ENCODE measurements at places on chromosomes 5 and 9.

GRCh38 chr5:157865781-157866180 is 6.8 kb upstream of the CLINT1 start:
- peak; percentile 17 for DNase-seq

GRCh38 chr9:33445389-33446239 is 1.8 kb downstream of the AQP3 start:
- no peak for DNase-seq

- DNase-seq = peak; percentile 92
Measured at GRCh38 chr5:173331956-173332479, 3.8 kb upstream of the STC2 start.

- DNase-seq = no peak
Measured at GRCh38 chr9:38284039-38284575, 108.4 kb upstream of the ALDH1B1 start.

DNA sequence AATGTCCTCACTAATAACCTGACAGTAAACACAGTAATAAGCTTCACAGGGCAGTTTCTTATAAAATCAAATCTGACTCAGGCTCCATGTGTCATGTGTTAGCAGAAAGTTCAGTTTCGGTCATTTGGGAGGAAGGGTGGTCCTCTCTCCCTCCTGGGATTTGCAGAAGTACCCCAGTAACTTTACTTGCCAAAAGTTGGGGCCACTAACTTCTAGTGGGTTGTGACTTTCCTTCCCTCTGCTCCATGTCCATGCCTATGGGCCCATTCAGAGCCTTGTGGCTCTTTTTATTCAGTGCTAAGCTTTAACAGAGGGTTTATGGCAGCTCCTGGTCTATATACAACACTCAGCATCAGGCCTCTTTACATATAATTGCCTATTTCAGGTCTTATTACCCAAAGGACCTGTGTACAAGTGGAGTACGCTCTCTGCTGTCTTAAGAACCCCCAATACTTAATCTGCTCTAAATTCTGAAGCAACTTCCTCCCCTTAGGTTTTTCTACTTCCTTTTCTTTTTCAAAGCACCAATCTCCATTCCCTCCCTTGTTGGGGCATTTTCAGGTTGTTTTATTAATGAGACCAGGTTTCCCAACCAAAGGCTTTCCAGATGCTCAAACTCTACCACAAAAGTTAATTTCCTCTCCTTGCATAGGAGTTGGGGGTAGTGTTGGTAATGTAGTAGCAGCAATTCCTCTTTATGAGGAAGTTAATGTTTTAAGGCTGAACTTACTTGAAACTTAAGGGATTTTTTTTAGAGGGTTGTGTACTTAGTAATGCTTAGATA is 107.7 kb downstream of the CCDC192 start:
- DNase-seq = no peak

DNA sequence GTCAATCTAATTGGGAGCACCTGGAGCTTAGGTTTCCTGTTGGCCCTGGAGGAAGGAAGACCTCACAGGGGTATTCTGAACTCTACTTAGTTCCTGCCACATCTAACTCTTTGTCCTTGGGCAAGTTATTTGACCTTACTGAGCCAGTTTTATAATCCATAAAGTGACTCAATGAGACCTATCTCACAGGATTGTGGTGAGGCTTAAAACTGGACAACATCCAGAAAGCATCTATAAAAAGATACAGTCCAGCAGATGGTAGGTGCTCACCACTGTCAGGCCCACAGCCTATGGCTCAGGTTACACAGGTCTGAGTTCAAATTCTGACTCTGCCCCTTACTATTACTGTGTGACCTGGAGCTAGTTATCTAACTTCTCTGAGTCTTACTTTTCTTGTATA is 23.3 kb downstream of the KCNV2 start:
- DNase-seq = peak; percentile 17

- DNase-seq = peak; percentile 49
Measured at GRCh38 chr5:142955628-142956027, 185.5 kb downstream of the ARHGAP26 start.

DNA sequence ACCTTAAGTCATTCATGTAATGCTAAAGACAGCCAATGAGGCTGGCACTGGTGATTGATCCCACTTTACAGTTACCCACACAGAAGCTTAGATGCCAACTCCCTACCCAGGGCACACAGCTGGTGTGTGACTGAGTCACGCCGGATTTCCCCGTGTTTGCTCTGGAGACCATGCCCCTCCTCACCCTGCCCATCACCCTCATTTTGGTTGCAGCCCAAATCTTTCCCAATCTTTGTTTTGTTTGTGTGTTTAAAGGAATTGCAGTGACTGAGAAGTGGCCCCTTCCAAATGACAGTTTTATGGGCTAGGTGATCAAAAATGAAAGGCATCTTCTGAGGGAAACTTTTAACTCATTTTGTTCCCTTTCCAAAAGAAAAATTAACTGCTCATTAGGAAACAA is 10.9 kb downstream of the FBXL7 start:
- DNase-seq = no peak

DNA sequence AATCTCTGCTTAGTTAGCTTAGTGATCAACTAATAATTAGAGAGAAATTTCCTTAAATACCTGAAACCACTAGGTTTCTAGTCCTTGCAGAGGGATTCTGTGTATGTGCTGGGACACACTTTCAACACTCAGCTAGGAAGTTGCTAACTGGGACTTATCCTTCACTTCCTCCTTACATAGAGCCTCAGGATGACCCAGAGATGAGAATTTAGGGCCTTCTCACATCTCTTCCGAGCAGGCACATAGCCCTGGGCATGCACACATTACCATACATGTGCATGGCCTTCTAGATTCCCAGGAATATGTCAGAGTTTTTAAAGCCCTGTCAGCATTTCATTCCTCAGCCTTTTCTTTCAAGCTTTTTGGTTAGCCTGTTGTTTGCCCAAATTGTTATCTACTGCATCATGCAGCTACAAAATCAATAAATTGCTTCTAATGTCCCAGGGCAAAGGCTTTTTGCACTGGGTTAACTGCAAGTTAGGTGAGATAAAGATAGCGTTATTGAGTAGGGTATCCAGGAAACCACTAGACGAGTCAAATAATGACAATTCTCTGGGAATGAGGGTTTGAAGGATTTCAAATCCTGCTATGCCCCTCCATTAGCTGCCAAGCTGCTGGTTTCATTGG is 22.0 kb upstream of the CDK20 start:
- no peak for DNase-seq

- DNase-seq = peak; percentile 64
Measured at GRCh38 chr9:98929071-98929470, 14.6 kb upstream of the COL15A1 start.

DNA sequence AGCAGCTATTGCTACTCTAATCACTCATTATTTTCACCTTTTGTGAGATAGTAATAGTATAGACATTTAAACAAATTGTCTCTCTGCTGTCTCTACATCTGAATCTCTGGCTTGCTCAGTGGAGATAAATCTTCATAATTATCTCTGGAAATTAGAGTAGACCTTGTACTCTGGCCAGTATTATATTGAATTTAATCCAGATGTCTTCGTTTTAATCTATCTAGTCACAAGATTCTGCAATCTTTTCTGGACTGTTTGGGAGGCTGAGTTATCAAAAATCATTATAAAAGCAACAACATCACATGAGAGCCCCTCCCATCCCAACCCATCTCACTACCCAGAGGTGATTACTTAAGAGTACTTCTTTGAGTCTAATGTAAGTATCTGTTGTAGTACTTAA is 19.0 kb downstream of the ARHGAP26 start:
- DNase-seq = no peak

- DNase-seq = peak; percentile 34
Measured at GRCh38 chr5:77449981-77450380, 42.1 kb downstream of the WDR41 start.

DNA sequence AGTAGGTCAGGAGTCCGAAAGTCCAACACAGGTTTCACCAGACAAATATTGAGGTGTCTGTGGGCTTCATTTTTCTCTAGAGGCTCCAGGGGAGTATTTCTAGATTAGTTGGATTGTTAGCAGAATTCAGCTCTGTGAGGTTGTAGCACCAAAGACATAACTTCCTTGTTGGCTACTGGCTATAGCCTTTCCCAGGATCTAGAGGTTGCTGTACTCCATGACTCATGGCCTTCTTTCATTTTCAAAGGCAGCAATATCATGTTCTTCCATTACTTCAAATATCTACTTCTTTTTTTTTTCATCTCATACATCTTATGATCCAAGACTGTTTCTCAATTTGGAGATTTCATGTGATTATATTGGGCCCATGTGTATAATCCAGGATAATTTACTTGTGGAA is 404.0 kb upstream of the FAM174A start:
- no peak for DNase-seq

DNA sequence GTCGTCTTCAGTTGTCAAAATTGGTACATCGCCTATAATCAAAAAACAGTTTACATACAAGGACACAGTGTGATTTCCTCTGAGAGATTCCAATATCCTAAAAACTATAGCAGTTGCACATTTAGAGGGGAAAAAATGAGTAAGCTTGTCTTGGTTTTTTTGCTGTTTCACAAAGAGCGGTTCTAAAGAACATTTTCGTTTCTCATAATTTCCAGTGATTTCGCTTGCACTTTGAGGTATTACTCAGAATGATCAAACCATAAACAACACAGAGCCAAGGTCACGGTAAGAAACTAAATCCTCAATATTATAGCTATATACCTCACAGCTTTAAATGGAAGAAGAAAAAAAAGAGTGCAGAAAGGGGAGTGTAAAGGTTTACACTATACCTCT is 861 bp downstream of the MTX3 start:
- peak; percentile 40 for DNase-seq

DNA sequence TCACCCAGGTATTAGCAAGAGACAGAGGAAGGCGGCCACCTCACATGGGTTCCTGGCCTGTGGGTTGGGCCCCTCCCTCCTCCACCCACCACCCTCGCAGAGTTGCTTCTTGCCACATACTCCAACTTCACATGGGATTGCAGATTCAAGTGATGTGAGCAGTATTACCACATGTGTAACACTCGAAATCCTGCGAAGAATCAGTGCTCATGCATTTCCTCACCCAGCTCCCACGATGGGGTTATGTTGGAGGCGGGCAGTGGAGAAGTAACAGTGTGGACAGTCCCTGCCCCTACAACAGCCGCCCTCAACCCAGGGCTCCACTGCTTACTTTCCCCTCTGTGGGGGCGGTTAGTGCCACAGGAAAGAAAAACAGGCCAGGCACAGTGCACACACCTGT is 3.9 kb upstream of the FBP1 start:
- no peak for DNase-seq

DNA sequence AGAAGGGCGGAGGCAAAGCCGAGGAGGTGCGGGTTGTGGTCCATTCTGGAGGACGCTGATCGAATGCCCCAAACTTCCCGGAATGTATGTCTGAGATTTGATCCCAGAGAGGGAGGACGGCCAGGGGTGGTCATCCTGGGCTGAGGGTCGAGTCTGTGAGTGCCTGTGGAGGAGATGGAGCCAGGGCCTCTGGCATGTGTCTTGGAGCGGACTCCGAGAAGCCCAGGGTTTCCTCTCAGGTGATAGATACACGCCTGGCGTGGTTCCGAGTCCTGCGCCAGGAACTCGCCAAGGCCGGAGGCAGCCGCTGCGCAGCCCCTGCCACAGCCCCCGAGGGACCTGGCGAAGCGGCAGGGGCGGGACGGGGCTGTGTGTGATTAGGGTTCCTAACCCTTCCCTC is 363 bp downstream of the ZNF454 start:
- DNase-seq = no peak

DNA sequence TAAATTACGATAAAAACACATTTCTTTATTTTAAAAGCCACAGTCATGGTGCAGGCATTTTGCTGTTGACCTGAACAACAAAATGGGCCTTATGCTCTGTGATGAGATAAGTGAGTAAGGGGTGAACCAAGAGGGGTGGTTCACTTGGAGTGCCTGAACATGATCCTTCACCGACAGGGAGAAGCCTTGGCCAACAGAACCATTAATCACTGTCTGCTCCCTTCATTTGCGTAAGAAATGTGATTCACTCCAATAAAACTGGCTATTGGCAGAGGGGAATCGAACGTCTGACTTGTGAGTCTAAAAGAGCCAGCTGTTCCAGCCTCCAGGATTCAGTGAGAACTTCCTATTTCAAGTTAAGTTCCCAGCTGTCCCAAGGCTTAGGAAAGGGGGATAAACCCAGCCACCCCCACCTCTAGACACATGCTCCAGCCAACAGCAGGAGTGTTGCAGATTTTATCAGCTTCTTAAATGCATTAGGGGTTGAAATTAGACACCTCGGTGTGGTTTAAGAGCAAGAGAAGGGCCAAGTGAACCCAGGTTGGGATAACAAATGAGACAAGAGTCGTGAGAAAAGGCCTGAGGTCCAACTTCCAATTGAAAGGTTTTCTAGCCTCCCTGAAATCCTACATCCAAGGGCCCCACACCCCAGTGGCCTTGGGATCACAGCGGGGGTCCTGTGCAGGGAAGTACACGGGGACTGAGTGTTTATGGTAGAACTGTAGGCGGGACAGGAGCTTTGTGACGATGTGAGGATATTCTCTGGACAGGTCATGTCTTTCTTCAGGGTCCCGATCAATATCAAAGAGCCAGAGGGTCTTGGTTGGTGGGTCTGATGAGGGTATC is 131.4 kb upstream of the LHFPL2 start:
- peak; percentile 90 for DNase-seq

DNA sequence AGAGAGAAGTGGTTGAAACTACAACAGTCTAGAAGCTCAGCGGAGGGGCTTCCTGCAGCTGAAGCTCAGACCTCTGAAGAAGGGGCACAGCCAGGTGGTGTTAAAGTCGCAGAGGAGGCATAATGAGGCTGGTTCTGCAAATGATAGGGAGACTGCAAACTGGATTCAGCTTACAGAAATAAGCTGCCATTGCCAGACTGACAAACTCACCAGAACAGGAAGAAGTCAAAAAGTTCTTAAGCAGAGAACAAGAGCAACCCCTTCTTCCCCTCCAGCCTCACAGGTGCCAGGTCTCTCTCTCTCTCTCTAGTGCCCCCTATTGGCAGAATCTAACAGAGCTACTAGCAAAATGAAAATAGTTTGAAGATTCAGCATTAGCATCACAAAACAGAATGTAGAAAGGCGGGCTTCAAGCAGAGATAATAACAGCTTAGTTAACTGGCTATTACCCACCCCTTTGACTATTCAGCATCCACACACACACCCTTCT is 76.7 kb downstream of the GRAMD2B start:
- peak; percentile 50 for DNase-seq

DNA sequence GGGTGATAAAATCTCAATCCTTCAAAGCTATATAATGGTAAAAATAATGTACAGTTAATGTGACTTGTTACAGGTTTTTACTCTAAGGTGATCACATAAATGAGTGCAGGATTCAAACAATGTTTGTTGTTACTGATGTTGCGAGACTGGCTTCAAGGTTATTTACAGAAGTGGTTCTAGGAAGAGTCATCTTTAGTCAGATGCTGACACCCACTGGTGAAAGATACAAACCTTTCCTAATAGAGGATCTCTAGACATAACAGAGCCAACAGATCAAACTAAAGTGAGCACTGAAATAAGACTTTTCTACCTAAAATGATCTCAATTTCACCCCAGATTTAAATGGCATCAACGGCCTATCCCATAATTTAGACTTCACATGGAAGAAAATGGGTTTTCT is 20.2 kb downstream of the ARSB start:
- DNase-seq = peak; percentile 86

DNA sequence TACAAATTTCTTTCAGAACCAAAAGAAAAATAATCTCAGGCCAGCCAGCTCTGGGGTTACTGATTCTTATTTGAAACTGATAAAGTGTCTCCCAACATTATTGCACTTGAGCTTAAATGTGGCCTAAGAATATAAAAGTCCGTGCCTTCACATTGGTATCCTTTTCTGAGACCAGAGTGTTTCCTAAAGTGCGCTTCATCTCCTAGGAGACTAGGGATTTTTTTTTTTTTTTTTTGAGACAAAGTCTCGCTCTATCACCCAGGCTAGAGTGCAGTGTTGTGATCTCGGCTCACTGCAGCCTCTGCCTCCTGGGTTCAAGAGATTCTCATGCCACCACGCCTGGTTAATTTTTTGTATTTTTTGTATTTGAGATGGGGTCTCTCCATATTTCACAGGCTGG is 23.6 kb upstream of the KCNIP1 start:
- DNase-seq = no peak
